Activated CD8-positive, alpha-beta memory T cell treated with anti-CD3 and anti-CD28 coated beads, Interleukin-2, amount 10 ng/mL, durations not matched to agents 7 days and 5 days (primary cell): ENCODE measurements at places on chromosomes 11 and 22. TPM values are rescaled to one million over a fixed set of nuclear protein-coding genes. Genes with fewer than 3 reads are reported as not detected.

DNA sequence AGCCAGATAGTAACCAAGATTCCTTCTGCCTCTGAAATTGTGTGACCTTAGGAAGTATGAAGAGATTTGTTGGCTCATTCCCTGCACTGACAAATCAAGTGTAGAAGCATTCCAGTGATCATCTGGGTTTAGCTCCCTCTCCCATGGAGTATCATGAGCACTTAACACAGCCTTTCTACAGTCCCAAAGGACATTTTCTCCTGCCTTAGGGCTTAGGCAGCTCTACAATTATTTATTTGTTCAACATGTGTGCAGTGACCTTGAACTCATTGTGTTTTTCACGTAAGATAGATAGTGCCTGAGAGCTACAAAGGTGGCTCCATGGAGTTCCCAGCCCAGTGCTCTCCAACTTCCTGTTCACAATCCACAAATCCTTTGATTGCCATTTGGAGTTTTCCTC, 94.8 kb upstream of the FAT3 start:
- H3K4me1 ChIP-seq = no peaks in the 10 kb centered on the region
- DNase-seq = no peak
- H3K4me3 ChIP-seq = no peak overlapping the region
- H3K36me3 ChIP-seq = no peaks in the 10 kb centered on the region
- H3K27me3 ChIP-seq = no peaks in the 10 kb centered on the region

DNA sequence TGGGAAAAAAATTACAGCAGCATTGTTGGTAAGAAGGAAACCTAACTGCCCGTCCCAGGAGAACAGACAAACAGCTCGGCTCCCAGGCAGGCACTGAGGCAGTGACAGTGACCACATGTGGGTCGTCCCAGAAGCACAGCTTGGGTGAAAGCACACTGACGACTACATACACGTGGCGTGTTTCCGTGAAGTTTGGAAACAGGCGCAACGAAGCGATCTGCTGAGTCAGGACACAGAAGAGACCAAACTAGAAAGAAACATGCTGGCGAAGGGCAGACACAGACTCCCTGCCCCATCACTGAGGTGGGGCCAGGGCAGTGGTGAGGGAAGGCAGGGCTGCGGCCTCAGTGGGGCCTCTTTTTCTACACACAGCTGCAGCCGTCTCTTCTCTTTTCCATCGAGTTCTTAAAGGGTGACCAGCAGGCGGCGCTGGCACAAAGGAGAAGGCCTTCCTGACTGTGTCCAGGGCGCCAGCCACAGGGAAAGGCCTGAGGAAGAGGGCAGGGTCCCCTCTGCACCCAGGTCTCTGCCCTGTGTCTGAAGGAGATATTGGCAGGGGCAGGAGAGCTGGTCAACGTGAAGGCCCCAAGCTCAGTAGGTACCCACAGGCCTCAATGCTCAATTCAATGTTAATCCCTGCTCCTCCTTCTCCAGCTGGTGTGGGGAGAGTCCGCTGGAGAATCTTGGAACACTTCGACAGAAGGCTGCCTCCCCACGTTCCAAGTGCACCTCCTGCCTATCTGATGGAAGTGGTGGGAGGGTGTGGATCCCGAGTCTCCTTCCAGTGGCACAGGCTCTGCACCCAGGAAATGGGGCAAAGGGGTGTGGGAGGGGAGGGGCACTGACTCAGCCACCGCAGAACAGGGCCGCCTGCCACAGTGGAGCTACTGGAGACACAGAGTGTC, 19.9 kb downstream of the CARS1 start:
- H3K4me1 ChIP-seq = peaks cover 33% of the 10 kb centered on the region
- no peak overlapping the region for H3K4me3 ChIP-seq
- H3K36me3 ChIP-seq = peaks cover 51% of the 10 kb centered on the region
- no peaks in the 10 kb centered on the region for H3K27me3 ChIP-seq

Gene MUC2
- not detected for total RNA-seq

Gene OR5P2
- not detected for total RNA-seq

DNA sequence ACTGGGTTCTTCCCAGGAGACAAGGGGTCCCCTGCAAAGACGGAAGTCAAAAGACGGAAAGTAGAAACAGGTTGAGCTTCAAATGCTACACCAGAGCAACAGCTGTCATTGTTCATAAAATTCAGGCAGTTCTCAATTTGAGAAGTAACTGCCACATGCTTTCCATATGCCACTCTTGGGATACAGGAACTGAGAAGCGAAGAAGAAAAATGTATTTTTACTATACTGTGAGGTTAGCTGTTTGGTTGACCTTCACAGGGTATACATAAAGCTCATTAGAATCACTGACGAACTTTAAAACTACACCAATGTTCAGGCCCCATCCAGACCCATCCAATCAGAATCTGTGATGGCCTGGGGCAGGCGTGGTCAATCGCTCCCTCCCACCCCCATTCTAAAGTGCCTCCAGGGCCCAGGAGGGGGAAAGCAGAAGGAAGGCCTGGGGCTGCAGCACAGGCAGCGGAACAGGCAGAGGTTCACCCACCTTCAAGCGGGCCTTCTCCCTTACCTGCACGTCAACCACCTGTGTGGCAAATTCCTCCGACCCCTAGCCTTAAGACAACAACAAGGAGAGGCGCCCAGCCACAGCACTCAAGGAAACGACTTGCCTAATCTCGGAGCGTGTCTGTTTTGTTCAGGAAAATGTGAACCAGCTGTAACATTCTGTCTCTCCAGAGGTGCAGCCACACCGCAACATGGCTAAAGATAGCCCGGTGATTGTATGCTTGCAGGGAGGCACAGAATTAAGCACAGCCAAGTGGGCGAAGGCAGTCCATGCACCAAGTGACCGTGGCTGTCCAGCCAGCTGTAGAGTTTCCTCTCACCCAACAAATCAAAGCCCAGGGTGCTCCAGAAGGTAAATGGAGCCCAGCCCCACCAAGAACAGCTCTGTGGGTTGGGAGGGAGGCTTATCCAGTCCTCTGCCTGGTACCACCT, 82.6 kb downstream of the MICAL3 start:
- H3K4me3 ChIP-seq = no peak overlapping the region
- no peak for DNase-seq
- no peaks in the 10 kb centered on the region for H3K36me3 ChIP-seq
- no peaks in the 10 kb centered on the region for H3K27me3 ChIP-seq
- H3K27ac ChIP-seq = no peak overlapping the region
- no peaks in the 10 kb centered on the region for H3K4me1 ChIP-seq

Gene MYRF
- 2.1 TPM for total RNA-seq

DNA sequence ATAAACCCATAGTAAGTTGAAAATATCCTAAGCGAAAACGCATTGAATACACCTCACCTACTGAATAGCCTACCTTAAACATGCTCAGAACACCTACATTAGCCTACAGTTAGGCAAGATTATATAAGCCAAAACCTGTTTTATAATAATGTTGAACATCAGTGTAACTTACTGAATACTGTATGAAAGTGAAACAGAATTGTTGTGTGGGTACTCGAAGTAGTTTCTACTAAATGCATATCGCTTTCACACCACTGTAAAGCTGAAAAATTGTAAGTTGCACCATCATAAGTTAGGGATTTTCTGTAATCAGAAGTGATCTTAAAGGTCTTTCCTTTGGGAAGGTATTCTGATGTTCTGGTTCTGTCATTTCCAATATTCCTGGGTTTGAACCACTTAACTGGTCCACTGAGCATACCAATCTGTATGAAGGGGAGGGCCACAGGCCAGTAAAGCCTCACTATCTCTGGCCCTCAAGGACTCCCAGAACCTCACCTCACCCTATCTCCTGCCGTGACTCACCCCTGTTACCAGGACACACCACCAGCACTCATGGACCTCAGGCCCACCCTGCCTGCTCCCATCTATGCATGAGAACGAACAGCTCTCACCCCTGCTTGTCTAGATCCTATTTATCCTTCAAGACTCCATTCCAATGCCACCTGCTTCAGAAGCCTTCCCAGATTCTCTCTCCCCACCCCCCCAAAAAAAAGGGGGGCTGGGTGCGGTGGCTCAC, 70.0 kb downstream of the NAT10 start:
- no peak overlapping the region for H3K4me3 ChIP-seq

- no peak overlapping the region for H3K4me3 ChIP-seq
- H3K27ac ChIP-seq = no peak overlapping the region
- no peaks in the 10 kb centered on the region for H3K4me1 ChIP-seq
- no peak for DNase-seq
- H3K36me3 ChIP-seq = no peaks in the 10 kb centered on the region
These were observed 123.8 kb upstream of the NTM start for GRCh38 chr11:131246663-131247062.

DNA sequence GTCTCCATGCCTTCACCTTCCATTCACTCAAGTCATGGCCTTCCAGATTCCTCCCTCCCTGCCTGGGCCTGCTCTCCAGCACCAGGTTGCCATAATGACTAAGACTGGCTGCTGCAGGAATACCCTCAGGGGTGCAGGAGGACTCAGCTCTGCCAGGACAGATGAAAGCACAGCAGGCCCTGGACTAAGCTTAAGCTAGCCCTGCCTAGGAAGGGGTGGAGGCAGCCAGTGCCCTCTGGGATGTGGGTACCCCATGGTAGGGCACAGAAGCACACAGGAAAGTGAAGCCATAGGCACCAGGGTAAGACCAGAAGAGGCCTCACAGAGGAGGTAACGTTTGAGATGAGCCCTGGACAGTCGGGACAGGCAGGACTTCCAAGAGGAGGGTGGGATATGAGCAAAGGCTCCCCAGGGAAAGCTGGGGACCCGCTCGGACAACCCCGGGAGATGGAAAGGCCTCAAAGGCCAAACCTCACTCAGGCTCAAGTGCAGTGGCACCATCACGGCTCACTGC, 3.0 kb upstream of the RIN1 start:
- H3K27me3 ChIP-seq = no peaks in the 10 kb centered on the region
- H3K4me1 ChIP-seq = peaks cover 52% of the 10 kb centered on the region
- no peak overlapping the region for H3K4me3 ChIP-seq
- H3K36me3 ChIP-seq = peaks cover 26% of the 10 kb centered on the region
- no peak for DNase-seq
- H3K27ac ChIP-seq = no peak overlapping the region

DNA sequence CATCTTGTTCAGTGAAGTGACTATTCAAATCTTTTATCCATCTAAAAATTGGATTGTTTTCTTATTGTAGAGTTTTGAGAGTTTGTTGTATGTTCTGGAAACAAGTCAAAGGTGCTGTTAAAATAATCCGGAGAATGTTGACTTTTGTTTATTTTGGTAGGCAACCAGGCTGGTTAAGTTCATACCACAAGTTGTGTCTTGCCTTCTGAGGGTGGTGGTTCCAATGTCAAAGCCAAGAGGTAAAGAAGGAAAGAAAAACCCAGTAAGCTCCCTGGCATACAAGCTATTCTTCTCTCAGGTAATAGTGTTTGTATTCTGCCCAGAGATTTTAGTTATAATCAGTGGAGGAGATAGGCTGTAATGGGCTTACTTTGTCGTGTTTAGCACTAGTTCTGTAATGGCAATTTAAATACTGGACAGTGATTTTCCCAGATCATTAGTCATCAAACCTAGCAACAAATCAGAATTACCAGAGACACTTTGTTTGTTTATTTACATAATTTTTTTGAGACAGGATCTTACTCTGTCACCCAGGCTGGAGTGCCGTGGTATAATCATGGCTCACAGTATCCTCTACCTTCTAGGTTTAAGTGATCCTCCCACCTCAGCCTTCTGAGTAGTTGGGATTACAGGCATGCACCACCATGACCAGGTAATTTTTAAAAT, 15.1 kb upstream of the CSRP3 start:
- no peak overlapping the region for H3K27ac ChIP-seq
- H3K27me3 ChIP-seq = peaks cover 30% of the 10 kb centered on the region
- no peaks in the 10 kb centered on the region for H3K4me1 ChIP-seq
- peaks cover 1% of the 10 kb centered on the region for H3K36me3 ChIP-seq
- H3K4me3 ChIP-seq = no peak overlapping the region

- H3K36me3 ChIP-seq = no peaks in the 10 kb centered on the region
- H3K4me3 ChIP-seq = no peak overlapping the region
- no peak for DNase-seq
- H3K27me3 ChIP-seq = peaks cover 50% of the 10 kb centered on the region
- H3K27ac ChIP-seq = no peak overlapping the region
These were observed 18.7 kb downstream of the CACNG2 start for GRCh38 chr22:36684841-36685240.

GRCh38 chr22:47152938-47153337, 390.5 kb downstream of the TBC1D22A start:
- no peaks in the 10 kb centered on the region for H3K36me3 ChIP-seq
- no peak overlapping the region for H3K27ac ChIP-seq
- no peak overlapping the region for H3K4me3 ChIP-seq
- no peaks in the 10 kb centered on the region for H3K27me3 ChIP-seq
- H3K4me1 ChIP-seq = peaks cover 9% of the 10 kb centered on the region

GRCh38 chr11:58503361-58503856, 4.5 kb downstream of the OR5B21 start:
- H3K36me3 ChIP-seq = peaks cover 22% of the 10 kb centered on the region
- no peak for DNase-seq
- no peaks in the 10 kb centered on the region for H3K27me3 ChIP-seq

DNA sequence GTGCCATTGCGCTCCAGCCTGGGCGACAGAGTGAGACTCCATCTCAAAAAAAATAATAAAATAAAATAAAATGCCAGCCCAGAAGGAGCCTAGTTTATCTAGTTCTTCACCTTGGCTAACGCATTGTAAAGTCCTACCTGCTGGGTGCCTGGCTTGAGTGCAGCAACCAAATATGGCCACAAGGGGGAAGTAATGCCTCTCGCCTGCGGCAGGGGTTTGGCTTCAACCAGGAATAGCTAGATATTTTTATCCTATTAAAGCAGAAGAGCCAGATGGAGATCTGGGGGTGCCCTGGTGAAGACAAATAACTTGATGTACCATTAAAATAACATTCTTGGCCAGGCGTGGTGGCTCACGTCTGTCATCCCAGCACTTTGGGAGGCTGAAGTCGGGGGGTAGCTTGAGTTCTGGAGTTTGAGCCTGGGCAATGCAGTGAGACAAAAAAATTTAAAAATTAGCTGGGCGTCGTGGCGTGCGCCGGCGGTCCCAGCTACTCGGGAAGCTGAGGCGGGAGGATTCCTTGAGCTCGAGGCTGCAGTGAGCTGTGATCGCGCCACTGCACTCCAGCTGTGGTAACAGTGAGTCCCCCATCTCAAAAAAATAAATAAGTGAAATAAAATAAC, 20.6 kb upstream of the PLEKHB1 start:
- no peak overlapping the region for H3K4me3 ChIP-seq
- H3K36me3 ChIP-seq = no peaks in the 10 kb centered on the region
- H3K4me1 ChIP-seq = no peaks in the 10 kb centered on the region
- H3K27me3 ChIP-seq = peaks cover 28% of the 10 kb centered on the region

Gene PAMR1
- not detected for total RNA-seq

- no peak for DNase-seq
- no peaks in the 10 kb centered on the region for H3K4me1 ChIP-seq
- H3K36me3 ChIP-seq = no peaks in the 10 kb centered on the region
These were observed 309.3 kb downstream of the SOX6 start for GRCh38 chr11:16047073-16047472.

DNA sequence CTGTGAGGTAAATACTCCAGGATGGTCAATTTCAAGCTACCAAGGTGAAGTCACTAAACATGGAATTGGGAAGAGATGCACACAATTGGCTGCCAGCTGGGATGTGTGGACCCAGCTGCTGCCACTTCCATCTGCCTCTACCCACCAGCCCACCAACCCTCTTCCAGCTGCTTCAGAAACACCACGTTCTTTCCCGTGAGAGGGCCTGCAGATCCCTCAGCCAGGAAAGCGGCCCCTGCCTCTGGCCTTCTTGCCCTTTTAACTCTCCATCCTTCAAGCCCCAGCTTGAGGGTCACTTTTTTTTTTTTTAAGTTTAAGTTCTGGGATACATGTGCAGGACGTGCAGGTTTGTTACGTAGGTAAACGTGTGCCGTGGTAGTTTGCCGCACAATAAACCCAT, 20.0 kb downstream of the PRG3 start:
- no peak for DNase-seq
- H3K4me3 ChIP-seq = no peak overlapping the region
- H3K4me1 ChIP-seq = no peaks in the 10 kb centered on the region

Gene CDC45
- 94.8 TPM for total RNA-seq

GRCh38 chr22:37708580-37709444, 12.0 kb downstream of the TRIOBP start:
- DNase-seq = no peak
- no peak overlapping the region for H3K27ac ChIP-seq
